ENCODE measurements at places on chromosomes 13 and 19. TPM values are rescaled to one million over a fixed set of nuclear protein-coding genes. Genes with fewer than 3 reads are reported as not detected.

GRCh38 chr13:23711355-23711754, 141.1 kb downstream of the TNFRSF19 start:
- no peak for DNase-seq

GRCh38 chr13:40439928-40440327, 226.5 kb downstream of the FOXO1 start:
- no peak for DNase-seq

- DNase-seq = no peak
Observed at GRCh38 chr19:47280183-47280797, 5.6 kb downstream of the INAFM1 start.

DNA sequence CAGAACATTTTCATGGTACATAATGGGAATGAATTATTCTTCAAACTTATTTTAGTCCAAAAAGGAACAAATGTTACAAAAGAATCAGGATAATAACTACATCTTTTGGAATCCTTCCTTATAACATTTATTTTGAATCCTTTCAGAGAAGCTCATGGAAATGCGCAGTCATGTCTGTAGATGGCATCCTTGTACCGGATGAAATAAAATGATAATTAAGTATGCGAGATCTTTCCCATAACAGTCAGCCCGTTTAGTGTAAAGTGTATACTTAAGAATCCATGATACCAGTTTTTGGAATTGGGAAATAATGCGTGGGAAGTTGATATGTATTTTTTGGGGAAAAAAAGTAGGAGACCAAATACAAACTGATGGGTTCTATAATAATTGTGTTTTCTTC, 418.8 kb downstream of the GPC5 start:
- DNase-seq = no peak

DNA sequence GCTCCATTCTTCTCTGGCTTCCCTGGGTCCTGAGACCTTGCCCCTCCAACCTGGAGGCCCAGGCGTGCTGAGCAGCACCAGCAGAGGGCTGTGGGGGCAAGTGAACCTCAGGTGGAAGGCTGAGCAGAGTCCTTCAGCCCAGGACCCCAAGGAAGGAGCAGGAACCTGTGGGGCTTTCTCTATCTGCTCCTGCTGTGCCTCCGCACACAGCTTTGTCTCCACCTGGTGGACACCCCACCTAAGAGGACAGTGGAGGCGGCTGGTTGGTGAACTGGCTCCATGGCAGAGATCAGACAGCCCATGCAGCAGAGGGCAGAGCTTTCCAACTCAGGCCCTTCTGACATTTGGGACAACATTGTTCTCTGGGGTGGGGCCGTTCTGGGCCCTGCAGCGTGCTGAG, 19.7 kb downstream of the ZFR2 start:
- DNase-seq = no peak

DNA sequence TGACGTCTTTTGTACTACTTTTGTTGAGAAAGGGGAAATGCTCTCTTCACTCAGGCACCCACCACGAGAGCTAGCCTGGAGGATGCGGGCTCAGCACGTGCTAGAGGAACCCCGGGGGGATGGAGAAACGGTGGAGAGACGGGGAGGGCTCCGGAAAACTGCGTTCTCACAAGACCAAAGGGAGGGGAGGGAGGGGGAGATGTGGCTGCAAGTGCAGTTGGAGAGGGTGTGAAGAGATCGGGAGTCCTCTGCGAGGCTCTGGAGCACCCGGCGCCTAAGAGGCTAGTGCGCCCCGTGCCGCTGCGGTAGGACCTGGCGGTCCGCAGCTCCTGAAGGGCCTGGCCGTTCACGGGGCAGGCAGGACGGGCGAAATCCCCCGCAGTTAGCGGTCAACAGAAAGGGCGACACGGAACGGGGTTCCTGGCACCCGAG, 43.4 kb upstream of the XPO4 start:
- DNase-seq = no peak

DNA sequence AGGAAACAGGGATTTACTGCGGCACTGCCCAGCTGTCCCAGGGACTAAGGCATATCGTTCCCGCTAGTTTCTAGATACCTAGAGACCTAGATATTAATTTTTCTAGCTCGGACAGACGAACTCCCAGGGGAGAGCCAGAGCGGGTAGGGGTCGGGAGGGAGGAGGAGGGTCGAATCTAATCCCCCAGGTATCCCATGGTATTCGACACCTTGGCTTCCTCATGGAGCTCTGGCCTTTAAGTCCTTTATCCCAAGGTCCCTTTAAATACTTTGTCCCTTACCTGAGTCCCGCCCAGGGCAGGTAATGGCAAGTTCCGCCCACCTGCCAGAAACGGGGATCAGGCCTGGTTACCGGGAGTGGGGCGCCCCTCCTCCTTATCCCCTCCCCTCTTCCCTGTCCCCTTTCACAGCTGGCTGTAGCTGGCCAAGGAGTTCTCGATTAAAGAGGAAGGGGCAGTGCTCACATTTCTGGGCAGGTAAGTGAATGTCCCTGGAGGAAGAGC, at the start of gene PRRG2:
Gene PRRG2 (plus strand): TSS at position 310 of the 502 bp plus-strand sequence. CDS start 1,904 bp downstream, outside the sequence.
- DNase-seq = peak; percentile 56

The OR7A5 gene
- total RNA-seq = not detected

The EDNRB gene
- 72.7 TPM for total RNA-seq

The SYT3 gene
- total RNA-seq = 0.96 TPM

Data from ureter (tissue), 1 donor.